ENCODE measurements at places on chromosomes 1 and 21.

- no peak for DNase-seq
These were observed 3.3 kb downstream of the CSRP1 start for GRCh38 chr1:201503397-201504176.

DNA sequence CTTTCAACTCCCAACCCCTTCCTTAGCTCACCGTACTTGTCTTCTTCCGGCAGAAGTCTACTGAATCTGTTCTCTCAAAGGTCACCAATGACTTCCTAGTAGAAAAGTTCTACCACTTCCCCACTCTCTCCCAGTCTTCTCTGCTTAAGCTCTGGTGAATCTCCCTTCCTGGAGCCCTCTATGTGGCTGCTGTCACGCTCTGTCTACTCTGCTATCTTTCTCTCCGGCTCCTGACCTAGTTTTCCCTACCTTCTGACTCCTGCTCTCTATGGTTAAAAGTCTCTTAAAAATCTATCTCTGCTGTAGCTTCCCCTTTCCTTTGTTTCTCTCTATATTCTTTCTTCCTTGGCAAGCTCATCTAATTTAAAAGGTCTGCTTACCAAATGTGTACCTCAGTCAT lies 350.1 kb upstream of the GREM2 start:
- no peak for DNase-seq

GRCh38 chr1:205532996-205533735 lies 28.7 kb downstream of the CDK18 start:
- DNase-seq, result no peak

DNA sequence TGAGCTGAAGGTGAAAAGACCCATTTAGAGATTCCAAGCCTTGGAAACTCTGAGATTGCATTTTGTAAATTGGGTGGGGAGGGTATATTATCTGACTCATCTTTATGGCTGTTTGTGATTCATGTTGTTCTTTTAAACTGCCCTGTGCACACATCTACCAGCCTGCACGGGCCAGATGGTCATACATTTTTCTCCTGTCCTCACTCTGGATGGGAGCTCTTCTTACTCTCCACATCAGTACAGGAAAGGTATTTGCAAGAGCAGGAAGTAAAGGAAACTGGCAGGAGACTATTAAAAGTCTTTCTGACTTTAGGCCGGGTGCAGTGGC lies 14.3 kb upstream of the NMNAT2 start:
- no peak for DNase-seq

DNA sequence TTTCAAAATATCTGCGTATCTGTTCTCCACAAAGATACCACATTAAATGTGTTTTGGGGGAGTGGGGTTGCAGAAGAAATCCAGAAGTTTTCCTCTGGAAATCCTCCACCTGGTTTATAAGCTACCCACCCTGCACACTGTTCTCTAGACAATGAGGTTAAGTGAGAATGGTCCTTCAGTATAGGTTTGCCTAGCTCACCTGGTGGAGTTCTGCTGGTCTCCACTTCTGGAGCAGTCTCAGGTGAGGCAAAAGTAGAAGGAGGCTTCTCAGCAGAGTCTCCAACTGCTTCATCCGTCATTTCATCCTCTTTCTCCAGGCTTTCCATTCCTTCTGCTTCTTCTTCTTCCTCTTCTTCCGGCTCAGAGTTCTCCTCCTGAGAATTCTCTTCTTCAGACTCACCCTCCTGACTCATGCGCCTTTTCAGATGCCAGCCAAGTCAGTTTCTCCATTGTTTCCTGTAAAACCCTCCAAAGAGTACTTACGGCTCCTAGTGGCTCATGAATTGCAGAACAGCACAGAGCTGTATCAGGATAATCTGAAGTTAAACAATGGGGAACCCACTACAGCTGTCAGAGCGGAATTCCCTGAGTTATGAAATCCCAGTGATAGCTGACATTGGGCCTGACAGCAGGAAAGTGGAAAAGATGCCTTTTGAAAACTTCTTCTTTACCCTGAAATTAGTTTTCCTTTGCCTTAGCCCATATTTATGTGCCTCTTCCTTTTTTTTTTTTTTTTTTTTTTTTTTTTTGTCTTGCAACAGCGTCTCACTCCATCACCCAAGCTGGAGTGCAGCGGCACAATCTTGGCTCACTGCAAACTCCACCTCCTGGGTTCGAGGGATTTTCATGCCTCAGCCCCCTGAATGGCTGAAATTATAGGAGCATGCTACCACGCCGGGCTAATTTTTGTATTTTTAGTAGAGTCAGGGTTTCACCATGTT lies 38.5 kb downstream of the MSTO1 start:
- no peak for DNase-seq

- DNase-seq, result no peak
These were observed 58.2 kb upstream of the ABCG1 start for GRCh38 chr21:42160765-42161164.

DNA sequence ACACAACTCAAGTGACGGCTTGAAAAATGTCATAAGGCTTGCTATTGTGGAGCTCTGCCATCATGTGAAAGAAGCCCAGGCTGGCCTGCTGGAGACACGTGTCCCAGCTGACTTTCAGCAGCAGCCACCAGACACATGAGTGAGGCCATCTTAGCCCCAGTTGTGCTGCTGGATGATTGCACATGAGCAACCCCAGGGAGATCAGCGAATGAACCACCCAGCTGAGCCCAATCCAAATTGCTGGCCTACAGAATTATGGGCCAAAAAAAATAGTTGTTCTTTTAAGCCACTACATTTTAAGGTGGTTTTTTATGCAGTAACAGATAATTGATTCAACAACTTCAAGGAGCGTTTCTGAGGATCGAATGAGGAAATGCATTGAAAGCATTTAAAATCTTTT lies 17.5 kb upstream of the CDA start:
- no peak for DNase-seq

- no peak for DNase-seq
These were observed 33.1 kb upstream of the SRRM1 start for GRCh38 chr1:24609949-24610517.

- no peak for DNase-seq
These were observed 95.3 kb downstream of the FOXD2 start for GRCh38 chr1:47532921-47533792.

GRCh38 chr1:155929057-155929456 lies 5.2 kb downstream of the KHDC4 start:
- no peak for DNase-seq

- no peak for DNase-seq
These were observed 1.9 kb downstream of the CTSE start for GRCh38 chr1:206021626-206022365.

GRCh38 chr1:225816643-225817538 lies 7.0 kb downstream of the EPHX1 start:
- no peak for DNase-seq

DNA sequence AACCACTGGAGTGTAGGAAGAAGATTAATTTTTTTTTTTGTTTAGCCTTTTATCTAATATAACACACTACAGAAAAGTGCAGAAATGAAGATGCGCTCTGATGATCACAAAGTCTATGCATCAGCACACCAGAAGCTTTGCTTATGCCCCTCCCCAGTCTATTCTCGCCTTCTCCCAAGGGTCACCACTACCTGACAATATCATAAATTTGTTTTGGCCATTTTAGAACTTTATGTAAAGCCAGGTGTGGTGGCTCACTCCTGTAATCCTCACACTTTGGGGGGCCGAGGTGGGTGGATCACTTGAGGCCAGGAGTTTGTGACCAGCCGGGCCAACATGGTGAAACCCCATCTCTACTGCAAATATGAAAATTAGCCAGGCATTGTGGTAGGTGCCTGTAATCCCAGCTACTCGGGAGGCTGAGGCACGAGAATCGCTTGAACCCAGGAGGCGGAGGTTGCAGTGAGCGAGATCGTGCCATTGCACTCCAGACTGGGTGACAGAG lies 231.3 kb downstream of the FOXD2 start:
- no peak for DNase-seq

- no peak for DNase-seq
These were observed 5.9 kb upstream of the MARCKSL1 start for GRCh38 chr1:32341971-32342370.

DNA sequence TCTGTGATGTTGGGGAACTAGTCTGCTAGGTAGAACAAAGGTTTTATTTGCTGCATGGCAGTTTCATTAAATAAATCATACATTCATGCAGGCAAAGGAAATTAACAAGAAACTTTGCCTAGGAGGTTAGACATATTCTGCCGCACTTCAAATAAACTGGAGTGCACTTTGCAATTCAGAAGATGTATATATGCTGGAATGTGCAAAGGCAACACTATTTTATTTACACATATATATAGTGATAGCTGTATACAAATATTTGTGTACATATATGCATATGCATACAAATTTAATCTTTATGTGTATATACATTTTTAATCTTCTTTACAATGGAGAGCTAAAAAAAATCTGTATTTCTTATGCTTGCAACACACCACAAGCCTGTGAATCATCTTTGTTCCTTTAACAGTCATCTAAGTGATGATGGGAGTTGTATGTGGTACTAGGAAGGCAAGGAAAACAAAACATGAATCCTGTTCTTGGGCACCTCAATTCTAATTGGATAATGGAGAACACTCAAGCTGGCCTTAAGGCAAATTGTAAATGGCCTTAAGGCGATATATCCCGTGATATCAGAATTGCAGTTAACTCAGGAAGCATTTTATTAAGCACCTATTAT lies 605.8 kb upstream of the CAMK1G start:
- no peak for DNase-seq

GRCh38 chr1:46550751-46551231 lies 656 bp downstream of the KNCN start:
- DNase-seq, result no peak

GRCh38 chr21:38992737-38993136 lies 187.0 kb downstream of the ETS2 start:
- DNase-seq, result no peak

- no peak for DNase-seq
These were observed 16.9 kb downstream of the SLC19A1 start for GRCh38 chr21:45525153-45525909.

DNA sequence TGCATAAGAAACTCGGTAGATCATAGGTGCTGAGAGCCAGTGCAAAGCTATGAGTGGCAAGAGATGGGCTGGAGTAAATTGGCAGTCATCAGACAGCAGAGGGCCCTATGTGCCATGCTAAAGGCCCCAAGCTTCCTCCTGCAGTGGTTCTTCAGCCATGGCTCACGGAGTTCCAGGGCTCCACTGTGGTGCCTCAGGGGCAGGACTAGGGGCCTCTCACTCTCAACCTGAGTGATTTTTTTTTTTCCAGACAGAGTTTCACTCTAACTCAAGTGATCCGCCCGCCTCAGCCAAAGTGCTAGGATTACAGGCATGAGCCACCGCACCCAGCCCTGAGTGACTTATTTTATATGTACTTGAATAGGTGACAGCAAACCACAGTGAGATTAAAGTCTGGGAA lies 10.4 kb upstream of the GJA8 start:
- no peak for DNase-seq

GRCh38 chr1:174858301-174858700 lies 141.4 kb upstream of the CACYBP start:
- no peak for DNase-seq

DNA sequence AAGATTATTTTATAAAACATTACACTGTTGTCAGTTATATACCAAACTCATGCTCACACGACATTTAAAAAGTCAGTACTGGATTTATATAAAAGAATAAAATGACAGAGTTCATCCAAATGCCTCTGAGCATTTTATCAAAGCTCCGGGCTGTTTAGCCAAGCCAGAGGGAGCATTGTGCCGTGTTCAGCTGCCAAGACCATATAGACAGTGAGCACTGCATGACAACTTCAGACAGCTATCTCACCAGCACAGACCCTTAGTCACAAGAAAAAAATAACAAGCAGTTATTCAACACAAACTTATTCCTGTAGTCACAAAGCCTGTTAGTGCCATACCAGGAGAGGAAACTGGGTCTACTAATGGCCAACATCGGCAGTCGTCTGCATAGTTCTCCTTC lies 88.0 kb upstream of the PBX1 start:
- no peak for DNase-seq

DNA sequence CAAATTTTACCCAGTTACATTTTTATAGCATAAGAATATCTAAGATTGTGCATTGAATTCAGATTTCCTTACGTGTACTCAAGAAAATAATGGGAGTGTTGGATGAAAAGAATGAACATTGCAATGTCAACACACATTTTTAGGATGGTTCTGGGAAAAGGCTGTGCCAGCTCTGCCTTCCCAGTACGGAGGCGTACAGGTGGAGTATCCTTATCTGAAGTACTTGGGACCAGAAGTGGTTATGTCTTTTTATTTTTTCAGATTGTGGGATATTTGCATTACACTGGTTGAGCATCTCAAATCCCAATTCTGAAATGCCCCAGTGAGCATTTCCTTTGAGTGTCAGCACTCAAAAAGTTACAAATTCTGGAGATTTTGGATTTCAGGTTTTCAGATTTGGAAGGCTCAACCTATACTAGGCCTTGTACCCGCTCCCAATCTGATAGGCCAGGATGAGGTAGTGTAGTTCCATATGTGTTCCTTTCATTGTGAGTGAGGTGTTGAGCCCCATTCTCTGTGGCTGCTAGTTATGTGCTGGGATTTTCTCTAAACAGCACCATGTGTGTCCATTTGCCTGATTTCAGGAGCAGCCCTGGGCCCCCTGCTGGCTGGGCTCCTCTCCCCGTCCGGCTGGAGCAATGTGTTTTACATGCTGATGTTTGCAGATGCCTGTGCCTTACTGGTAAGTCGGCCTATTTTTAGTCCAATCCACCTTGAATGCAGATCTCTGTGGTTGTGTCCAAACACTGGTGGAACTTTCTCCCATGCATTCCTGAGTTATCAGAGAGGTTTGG lies 60.8 kb downstream of the SLC37A1 start:
- no peak for DNase-seq

DNA sequence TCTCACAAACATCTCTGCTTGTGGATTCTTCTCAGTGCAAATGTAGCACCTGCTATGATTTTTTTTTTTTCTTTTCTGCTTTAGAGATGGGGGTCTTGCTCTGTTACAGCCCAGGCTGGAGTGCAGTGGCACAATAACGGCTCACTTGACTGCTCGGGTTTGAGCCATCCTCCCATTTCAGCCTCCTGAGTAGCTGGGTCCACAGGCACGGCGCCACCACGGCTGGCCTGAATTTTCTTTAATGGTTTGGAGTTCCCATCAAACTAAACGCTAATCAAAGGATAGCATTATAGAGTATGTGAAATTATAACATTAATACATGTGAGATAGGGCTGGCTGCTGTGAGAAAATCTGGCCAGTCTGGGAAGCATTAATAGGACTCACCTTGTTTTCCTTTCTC lies 7.2 kb upstream of the PTGER3 start:
- DNase-seq, result no peak

- DNase-seq, result no peak
These were observed 27.0 kb upstream of the SARS1 start for GRCh38 chr1:109186733-109187086.

- peak; percentile 85 for DNase-seq
These were observed 4.8 kb downstream of the RUNX3 start for GRCh38 chr1:24925082-24925779.

DNA sequence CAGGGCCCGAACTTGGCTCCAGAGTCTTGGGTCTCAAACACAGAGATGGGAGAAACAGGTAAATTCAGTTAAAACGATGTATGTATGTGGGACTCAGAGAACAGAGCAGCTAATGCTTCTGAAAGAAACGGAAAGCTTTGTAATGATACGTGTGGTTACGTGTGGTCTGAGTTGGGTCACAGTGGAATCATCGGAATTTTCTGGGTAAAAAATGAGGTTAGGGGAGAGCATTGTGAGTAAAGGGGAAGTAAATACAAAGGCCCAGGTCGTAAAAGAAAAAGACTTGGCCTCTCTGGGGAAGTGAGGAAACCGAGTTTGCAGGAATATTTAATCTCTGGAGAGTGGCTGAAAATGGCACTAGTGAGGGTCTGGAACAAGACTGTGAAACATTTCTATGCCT lies 8.3 kb downstream of the NHLH2 start:
- no peak for DNase-seq

All from activated T-cell treated with anti-CD3 and anti-CD28 coated beads, Interleukin-2, amount 50 U/mL, for 72 hours (primary cell).